ENCODE measurements at places on chromosomes 4 and X. TPM values are rescaled to one million over a fixed set of nuclear protein-coding genes. Genes with fewer than 3 reads are reported as not detected.

UGT8 gene
- 13.0 TPM for total RNA-seq

CXCL6 gene
- total RNA-seq, result 0.06 TPM

WDR45 gene
- 41.1 TPM for total RNA-seq

MFAP3L gene
- 1.5 TPM for total RNA-seq

NDNF gene
- 0.68 TPM for total RNA-seq

CCSER1 gene
- 0.80 TPM for total RNA-seq

PNCK gene
- total RNA-seq, result not detected

CCNB3 gene
- 0.40 TPM for total RNA-seq

CLDN22 gene
- total RNA-seq, result not detected

FRYL gene
- 31.4 TPM for total RNA-seq

NXF2 gene
- 1.9 TPM for total RNA-seq

TECRL gene
- total RNA-seq, result not detected

GRCh38 chr4:54231768-54232688 lies 2.9 kb downstream of the PDGFRA start:
- DNase-seq, result peak; percentile 36

DNA sequence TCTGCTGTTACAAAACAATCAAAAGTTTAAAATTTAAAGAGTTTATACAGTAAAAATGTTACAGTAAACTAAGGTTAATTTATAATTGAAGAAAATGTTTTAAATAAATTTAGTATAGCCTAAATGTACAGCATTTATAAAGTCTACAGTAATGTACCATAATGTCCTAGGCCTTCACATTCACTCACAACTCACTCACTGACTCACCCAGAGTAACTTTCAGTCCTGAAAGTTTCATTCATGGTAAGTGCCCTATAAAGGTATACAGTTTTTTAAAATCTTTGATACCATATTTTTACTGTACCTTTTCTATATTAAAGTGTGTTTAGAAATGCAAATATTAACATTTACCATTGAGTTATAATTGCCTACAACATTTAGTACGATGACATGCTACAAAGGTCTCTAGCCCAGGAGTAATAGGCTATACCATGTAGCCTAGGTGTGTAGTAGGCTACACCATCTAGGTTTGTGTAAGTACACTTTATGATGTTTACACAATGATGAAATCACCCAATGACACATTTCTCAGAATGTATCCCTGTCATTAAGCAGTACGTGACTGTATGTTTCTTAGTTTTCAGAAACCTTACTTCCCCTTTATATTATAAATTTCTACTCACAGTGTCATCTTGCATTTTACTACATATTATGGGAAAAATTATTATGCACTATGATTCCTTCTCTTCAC lies 320.8 kb downstream of the ADAM29 start:
- no peak for DNase-seq

DNA sequence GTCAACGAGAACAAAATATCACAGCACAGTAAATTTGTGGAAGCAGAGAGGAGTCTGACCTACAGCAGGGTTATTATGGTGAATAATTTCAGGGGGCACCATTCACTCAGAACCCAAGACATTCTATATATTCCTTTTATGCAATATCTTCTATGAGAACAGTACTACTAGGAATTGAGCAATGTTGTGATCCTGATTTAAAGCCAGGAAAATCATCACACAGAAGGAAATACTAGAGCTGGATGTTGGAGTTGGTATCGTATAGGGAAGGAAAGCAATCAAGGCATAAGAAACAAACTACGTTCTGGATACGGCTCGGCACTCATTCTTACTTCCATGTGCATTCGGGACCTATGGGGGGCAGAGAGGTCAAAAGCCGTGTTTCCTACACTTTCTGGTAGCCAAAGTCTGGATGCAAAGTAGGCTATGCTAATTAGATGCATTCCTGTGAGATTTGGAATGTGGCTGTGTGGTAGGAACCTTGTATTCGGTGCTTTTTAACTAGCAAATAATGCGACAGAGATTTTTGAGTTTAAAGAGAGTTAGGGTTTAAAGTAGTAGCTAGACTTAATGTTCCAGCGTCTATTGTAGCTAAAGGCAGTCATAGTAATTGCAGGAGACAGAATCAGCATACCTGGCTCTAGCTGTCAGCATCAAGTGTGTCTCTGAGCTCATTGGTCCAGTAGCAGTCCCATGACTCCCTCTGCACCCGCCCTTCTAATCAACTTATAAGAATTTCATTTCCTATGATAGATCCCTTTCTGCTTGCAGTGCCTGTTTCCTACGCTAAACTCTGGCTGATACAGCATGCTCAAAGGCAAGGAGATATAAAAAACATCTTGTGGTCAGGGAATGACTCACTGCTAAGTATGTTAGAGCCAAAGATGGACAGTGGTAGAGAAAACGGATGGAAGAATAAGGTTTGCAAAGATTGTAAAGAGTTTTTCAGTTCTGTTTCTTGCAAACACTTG lies 43.3 kb upstream of the PDGFC start:
- peak; percentile 55 for DNase-seq

DNA sequence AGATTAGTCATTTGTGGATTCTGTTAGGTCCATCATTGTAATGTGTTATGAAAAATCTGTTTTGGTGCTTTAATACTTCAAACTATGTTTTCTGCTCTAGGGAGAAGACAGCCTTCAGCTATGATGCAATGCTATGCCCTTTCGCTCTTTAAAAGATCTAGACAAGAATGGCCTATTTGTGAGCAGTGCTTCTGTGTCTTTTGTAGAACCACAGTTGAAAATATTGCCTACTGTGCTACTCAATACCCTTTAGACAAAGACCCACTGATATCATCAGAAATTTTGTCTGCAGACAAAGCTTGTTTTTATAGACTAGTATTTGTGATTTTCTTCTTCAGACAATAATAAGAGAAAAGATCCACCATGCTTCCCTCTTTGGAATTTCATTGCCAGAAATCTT lies 44.6 kb upstream of the SLITRK2 start:
- no peak for DNase-seq

DNA sequence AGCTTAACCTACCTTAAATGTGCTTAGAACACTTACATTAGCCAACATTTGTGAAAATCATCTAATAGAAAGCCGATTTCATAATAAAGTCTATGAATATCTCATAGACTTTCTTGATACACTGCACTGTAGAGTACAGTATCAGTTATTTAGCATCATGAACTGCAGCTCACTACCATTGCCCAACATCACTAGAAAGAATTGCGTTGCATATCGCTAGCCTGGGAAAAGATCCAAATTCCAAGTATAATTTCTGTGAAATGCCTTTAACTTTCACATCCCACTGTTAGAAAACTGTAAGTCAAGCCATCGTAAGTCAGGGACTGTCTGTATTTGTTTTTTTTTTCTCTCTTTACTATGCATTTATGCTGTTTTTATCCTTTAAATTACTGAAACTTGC lies 918.6 kb upstream of the PABPC4L start:
- DNase-seq, result no peak

- no peak for DNase-seq
These were observed 10.9 kb upstream of the UVSSA start for GRCh38 chr4:1336088-1336491.

GRCh38 chr4:4344915-4345527 lies 41.9 kb upstream of the NSG1 start:
- no peak for DNase-seq

GRCh38 chr4:38177035-38177546 lies 216.9 kb downstream of the PTTG2 start:
- DNase-seq, result no peak

GRCh38 chr4:53617101-53617680 lies 25.9 kb upstream of the LNX1 start:
- no peak for DNase-seq

GRCh38 chr4:124032035-124032434 lies 635.4 kb downstream of the SPRY1 start:
- DNase-seq, result no peak

- peak; percentile 43 for DNase-seq
These were observed 1.2 kb downstream of the TMSB4X start for GRCh38 chrX:12975991-12976558.

- no peak for DNase-seq
These were observed 40.4 kb downstream of the CPLX1 start for GRCh38 chr4:785332-786073.

DNA sequence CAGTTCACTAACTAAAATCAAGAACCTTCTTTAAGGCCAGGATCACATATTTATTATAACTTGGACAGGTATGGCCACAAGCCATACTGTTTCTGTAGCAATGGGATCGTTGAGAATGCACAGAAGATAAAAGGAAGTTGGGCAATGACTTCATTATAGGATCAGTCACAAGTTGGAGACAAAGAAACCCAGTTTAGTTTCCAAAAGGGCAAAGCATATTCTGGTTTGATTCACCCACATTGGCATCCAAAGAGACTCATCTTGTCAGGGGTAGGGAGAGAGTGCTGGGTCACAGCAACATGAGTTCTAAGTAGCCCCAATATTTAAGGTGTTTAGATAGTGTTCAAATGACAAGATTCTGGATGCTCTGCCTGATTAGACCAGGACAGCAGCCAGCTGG lies 317.1 kb upstream of the GALNT7 start:
- DNase-seq, result no peak

GRCh38 chrX:11591723-11592346 lies 73.9 kb downstream of the ARHGAP6 start:
- no peak for DNase-seq

- DNase-seq, result no peak
These were observed 33.4 kb upstream of the RASGEF1B start for GRCh38 chr4:81505004-81505598.

GRCh38 chr4:22192084-22192511 lies 243.5 kb upstream of the KCNIP4 start:
- DNase-seq, result no peak

DNA sequence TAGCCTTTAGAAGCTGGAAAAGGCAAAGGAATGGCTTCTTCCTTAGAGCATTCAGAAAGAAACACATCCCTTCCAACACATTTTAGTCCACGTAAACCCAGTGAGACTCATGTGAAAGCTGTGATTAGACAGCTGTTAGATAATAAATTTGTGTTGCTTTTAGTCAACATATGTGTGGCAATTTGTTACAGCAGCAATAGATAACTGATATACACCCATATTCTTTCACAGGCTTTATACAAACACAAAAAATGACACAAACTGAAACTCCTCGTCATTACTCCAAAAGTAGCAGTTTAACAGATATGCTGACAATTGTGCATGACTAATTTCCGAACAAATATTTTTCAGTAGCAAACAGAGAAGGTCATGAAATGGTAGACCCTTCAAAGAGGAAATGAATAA lies 65.3 kb downstream of the ANTXR2 start:
- DNase-seq, result no peak

- peak; percentile 43 for DNase-seq
These were observed 129.4 kb upstream of the RAI2 start for GRCh38 chrX:17990532-17990931.

DNA sequence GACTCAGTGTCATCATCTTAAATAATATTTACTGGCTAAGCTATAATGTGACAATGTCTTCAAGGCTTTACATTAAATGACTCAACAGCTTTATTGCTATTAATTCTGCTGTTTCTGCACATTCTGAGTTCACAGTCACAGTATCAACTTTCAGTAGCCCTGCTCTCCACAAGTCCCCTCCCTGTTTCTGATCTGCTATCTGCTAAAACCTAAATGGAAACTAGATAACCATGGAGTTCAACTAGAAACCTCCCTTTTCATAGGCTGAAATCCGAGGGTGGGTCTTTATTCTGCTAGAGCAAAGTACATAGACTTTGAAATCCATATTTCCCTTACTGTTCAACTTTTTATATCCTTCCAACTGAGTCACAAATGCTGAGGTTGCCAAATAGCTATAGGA lies 5.4 kb upstream of the ACE2 start:
- DNase-seq, result no peak

DNA sequence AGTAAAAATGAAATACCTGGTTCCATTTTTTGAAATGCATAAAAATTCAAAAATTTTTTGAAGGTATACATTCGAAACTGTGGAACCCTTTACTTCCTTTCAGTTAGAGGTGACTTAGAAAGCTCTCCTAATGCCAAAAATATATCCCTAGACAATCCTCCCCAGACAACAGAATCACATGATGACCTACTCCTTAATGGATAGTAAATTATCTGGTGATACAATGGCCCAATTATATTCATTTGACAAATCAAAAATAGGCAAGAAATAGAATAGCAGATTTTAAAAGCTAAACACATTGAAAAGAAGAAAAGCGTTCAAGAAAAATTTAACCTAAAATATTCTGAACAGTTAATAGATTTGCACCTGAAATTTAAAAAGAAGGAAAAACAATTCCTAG lies 3.5 kb upstream of the UGT2A2 start:
- no peak for DNase-seq

- DNase-seq, result no peak
These were observed 32.9 kb upstream of the XK start for GRCh38 chrX:37652589-37653231.
